Stimulated activated CD4-positive, alpha-beta T cell treated with anti-CD3 and anti-CD28 coated beads, Interleukin-15, amount 100 ng/mL, for 1 hour (primary cell): ENCODE measurements at places on chromosomes 6 and 20.

DNA sequence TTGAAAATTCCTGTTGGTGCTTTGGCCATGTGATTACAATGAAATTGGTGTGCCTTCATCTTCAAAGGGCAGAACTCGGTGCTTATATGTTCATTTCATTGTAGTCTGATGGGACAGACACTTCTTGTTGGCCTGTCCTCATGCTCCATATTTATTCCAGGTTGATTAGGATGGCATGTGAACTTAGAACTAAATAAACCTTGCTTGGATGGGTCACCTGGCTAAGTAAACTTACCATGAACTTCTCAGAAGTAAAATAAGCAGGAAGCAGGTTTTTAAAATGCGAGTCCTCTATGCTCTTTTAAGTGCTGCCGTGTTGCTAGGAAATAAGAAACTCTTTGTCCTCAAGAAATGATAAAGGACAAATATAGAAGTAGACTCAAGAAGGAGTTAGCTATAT lies 26.7 kb downstream of the ZDHHC14 start:
- no peak for DNase-seq

- no peak for DNase-seq
These were observed 99.9 kb downstream of the L3MBTL3 start for GRCh38 chr6:130118236-130118635.

- no peak for DNase-seq
These were observed 405.3 kb upstream of the HS3ST5 start for GRCh38 chr6:114747995-114748625.

DNA sequence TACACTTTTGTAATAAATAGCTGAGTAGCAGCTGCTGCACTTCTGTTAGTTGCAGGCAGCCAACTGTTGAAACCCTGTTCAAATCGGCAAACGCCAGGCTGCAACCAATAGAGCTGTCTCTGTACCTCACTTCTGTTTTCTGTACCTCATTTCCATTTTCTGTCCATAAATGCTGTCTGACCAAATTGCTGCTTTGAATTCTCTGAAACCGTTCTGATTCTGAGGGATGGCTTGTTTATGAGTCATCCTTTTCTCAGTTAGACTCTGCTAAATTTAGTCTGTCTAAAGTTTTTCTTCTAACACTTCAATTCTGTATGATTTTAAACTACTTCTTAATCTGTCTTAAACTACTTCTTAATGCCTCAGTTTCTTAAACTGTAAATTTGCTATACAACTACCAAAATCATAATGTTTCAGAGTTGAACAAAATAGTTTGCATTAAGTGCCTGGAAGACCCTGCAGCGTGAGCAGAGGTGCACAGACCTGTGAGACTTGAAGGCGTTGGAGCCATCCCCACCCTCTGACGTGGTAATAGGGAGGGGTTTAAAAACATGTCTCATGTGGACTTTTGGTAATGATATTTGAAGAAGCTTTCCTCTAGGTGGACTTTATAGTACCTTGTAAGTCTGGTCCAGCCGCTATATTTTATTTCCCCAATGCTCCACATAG lies 9.6 kb downstream of the BTNL2 start:
- no peak for DNase-seq

- DNase-seq = no peak
These were observed 20.8 kb downstream of the GFOD1 start for GRCh38 chr6:13466304-13467215.

DNA sequence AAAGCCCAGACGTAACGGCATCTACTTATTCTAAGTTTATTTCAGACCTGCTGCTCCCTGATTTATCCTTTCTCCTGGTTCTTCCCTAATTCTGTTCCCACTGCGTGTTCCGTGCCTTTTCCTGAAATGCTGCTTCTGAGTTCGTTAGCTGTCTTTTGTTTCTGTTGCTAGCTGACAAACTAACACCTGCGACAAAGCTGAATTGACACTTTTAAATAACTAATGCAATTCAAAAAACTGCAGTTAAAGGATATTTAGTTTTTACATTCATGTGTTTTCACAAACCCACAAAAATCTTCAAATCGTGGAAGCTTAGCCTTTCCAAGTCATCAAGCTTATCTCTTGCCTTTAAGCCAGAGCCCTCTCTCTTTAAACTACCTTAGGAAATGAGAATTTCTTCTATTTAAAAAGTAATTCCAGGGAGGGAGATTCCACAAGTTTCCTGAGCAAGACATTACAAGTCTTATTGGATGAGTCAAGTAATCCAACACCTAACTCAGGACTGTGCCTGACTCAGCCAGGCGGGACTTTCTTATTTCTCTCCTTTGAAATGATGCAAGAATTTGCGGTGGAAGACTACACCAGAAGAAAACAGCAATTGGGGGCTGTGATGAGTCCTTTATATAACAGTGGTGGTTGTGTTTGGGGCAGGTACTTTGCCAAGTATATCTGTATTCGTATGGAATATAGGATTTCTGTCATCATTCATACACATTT lies 6.3 kb downstream of the ADTRP start:
- DNase-seq = no peak

GRCh38 chr6:165010556-165011535 lies 298.6 kb downstream of the C6orf118 start:
- no peak for DNase-seq

DNA sequence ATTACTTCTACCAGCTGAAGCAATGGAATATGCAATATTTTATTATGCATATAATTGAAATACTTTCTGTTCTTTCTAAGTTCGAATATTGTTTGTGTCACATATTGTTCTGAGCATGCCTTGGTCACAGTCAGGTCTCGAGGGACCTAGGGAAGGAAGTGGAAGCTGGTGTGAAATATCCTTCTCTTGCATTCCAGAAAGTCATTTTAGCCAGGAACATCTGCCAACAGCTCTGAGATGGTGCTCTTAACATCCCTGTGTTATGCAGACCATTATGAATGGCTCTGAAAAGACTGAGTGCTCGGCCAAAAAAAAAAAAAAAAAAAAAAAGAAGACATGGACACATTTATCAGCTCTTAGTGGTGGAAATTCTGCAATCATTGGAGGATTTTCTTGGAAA lies 132.7 kb upstream of the JAG1 start:
- DNase-seq = no peak

GRCh38 chr6:134060491-134061106 lies 8.2 kb upstream of the SLC2A12 start:
- no peak for DNase-seq
